ENCODE measurements at places on chromosomes 3 and 15. TPM values are rescaled to one million over a fixed set of nuclear protein-coding genes. Genes with fewer than 3 reads are reported as not detected.

Gene FBLN2
- 15.9 TPM for total RNA-seq

Gene HRG
- total RNA-seq, result not detected

Gene FBXO40
- total RNA-seq, result not detected

Gene AZI2
- 48.6 TPM for total RNA-seq

Gene TPRG1
- not detected for total RNA-seq

Gene DMXL2
- 9.8 TPM for total RNA-seq

Gene CFAP161
- not detected for total RNA-seq

Gene ETV5
- 18.2 TPM for total RNA-seq

Gene SAXO2
- total RNA-seq, result 0.50 TPM

Gene CMC1
- total RNA-seq, result 27.1 TPM

Gene UNC13C
- not detected for total RNA-seq

Gene KLF15
- 3.3 TPM for total RNA-seq

Gene RETNLB
- total RNA-seq, result not detected

Gene CACNA2D2
- total RNA-seq, result 0.17 TPM

Gene TUBGCP4
- 15.0 TPM for total RNA-seq

Gene RASL12
- 8.5 TPM for total RNA-seq

Gene CASR
- not detected for total RNA-seq

Gene CPN2
- total RNA-seq, result not detected

Gene ACAD9
- total RNA-seq, result 34.3 TPM

Gene PLCH1
- total RNA-seq, result 0.30 TPM

Gene CEP19
- 0.89 TPM for total RNA-seq

Measured in bronchus fibroblast of lung (primary cell).